ENCODE measurements at places on chromosomes 7 and 10. TPM values are rescaled to one million over a fixed set of nuclear protein-coding genes. Genes with fewer than 3 reads are reported as not detected.

Gene MACC1
- 1.3 TPM for total RNA-seq

Gene CYP3A5
- 3.9 TPM for total RNA-seq

Gene SKIDA1
- 2.7 TPM for total RNA-seq

Gene OR2A5
- total RNA-seq: not detected

Gene ZPBP
- total RNA-seq: not detected

Gene PNLIPRP2
- total RNA-seq: 4.1 TPM

Gene CDHR1
- 0.30 TPM for total RNA-seq

Gene DENND2A
- 18.3 TPM for total RNA-seq

Gene PRPS1L1
- total RNA-seq: not detected

Gene ARID5B
- 58.4 TPM for total RNA-seq

Gene ZNF488
- 1.0 TPM for total RNA-seq

Gene MRM2
- 13.4 TPM for total RNA-seq

Gene PHKG1
- total RNA-seq: 1.3 TPM

Gene SPDYE18
- total RNA-seq: 4.0 TPM

All from tibial nerve (tissue), 4 donors.